Cortex of kidney (tissue), 1 donor: ENCODE measurements at places on chromosomes 5 and 9.

DNA sequence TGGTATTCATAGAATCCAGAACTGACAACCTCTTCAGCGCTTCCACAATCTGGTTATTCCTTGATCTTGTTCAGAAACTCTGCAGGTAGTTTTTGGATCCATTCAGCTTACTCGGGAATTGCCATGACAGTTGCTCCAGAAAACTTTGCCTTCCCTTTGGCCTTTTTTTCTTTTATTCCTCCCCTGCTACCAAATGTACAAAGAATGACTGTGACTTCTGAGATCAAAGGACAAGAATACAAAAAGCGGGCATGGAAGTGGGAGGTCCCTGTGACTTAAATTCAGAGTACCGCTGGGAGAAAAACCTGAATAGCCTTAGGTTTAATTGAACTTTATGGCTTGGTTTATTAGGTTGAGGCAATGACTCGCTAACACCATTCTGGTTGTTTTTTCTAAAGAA lies 59.5 kb downstream of the ADGRV1 start:
- DNase-seq = no peak

GRCh38 chr5:120615967-120616645 lies 152.0 kb downstream of the PRR16 start:
- DNase-seq = no peak

DNA sequence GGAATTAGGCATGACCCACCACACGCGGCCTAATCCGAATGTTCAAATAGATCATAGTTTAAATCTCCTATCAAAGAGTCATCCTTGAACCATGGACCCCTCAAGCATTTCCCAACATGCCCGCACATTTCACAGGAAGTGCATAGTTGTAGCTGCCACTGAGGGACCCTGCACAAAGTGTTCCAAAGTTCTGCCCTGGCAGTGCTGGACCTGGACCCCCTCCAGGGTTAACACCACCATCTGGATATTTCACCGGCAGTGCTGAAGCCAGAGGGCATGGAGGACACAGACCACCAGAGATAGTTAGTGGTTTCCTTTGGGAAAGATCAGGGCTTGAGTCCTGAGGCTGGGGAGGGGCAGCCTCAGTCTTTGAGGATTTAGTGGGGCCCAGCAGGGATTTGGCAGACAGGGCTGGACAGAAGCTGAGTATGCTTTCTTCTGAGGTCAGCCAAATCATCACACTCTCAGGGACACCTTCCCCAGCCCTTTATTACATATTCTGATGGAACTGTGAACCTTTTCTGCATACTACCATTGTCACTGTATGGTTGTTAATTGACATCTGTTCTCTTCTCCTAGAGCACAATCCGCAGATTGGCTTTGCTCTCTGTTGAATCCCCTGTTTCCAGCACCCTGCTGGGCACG lies 143.6 kb upstream of the EFNA5 start:
- DNase-seq = no peak

GRCh38 chr9:127273326-127273725 lies 8.8 kb downstream of the GARNL3 start:
- no peak for DNase-seq

- no peak for DNase-seq
Observed at GRCh38 chr5:154491941-154492340, 13.9 kb upstream of the HAND1 start.

DNA sequence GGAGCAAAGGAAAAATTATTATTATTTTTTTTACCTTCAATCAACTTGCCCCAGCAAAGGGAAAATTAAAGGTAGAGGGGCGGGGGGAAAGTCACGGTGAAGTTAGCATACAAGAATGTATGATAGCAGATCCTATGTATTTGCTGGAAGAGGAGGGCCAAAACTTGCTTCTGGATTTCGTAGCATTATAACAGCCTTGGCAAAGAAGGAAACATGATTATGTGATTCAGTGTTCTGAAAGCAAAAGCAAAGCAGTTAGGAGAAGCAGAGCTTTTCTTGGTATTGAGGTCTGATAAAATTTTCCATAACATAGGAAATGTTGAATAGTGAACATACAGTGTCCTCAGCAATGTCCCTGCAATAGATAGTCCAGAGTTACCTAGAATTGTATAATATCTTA lies 32.4 kb downstream of the MAST4 start:
- no peak for DNase-seq

GRCh38 chr5:176902102-176902814 lies 3.1 kb upstream of the HK3 start:
- no peak for DNase-seq
